ENCODE measurements at places on chromosomes 5 and 9.

GRCh38 chr5:159904874-159905273 is 11.4 kb upstream of the ADRA1B start:
- no peak for DNase-seq

DNA sequence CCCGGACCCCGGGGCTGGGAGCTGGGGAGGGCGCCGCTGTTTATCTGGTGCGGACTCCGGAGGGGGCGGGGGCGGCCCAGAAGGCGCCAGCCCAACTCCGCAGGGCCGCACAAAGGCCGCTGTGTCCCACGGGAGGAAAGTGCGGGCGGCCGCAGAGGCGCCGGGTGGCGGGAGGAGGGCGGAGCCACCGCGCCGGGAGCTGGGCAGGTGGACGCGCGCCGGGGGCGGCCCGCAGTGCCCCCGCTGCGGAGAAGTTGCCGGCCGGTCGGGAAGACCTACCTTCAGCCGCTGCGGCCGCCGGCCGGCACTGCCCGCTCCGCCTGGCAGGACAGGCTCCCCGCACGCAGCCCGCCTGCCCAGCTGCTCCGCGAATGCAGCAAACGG is 43.6 kb downstream of the NACC2 start:
- DNase-seq: peak; percentile 62

DNA sequence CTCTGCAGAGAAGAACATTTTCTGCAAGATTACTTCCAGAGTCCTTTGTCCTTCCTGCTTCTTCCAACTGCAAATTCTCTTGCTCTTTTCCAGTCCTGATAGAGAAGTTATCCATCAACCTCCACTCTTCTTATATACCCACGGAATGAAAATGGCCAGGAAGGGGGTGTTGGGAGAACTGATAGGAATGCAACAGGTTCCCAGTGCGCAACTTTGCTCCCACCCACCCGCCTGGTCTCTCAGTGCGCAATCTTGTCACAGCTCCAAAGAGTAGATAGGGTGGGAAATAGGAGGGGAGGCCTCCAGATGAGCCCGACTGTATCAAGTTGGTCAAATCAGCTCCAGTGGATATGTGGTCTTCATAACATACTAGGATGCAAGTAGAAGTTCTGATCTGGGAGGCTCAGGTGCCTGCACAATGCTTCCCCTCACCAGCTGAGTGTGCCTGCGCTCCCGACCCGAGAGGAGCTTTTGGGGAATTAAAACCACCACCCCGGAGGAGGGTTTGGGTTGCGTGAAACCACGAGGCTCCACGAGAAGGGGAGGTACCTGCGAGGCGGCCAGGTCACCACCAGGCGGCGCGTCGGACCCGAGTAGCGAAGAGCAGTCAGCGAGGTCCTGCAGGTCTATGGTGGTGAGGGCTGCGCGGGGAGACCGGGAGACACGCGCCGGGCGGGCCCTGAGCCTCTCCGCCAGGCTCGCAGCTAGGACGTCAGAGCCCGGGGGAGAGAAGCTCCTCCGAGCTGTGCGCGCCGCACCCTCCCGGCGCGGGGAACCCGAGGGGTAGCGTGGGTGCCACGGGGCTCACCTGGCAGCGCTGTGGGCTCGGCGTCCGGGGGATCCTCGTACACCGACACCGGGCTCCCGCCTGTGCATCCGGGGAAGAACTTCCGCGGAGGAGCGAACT is 835 bp downstream of the MCIDAS start:
- DNase-seq: no peak

- no peak for DNase-seq
Observed at GRCh38 chr9:127102176-127102575, 20.3 kb downstream of the ANGPTL2 start.

DNA sequence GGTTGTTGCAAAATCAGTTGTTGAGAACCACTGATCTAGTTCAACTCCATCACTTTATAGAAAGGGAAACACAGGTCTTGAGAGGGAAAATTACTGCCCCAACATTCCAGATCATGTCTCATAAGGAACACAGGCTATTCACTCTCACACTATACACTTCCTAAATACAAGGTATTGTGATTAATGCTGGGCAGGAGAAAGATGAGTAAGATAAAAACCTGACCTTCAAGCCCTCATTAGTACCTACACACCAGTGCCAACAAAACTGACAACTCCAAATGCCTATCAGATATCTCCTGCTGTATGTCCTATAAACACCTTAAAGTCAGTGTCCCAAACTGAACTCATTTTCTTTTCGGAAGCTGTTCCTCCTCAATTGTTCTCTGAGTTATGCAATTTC is 8.2 kb downstream of the GNE start:
- no peak for DNase-seq

DNA sequence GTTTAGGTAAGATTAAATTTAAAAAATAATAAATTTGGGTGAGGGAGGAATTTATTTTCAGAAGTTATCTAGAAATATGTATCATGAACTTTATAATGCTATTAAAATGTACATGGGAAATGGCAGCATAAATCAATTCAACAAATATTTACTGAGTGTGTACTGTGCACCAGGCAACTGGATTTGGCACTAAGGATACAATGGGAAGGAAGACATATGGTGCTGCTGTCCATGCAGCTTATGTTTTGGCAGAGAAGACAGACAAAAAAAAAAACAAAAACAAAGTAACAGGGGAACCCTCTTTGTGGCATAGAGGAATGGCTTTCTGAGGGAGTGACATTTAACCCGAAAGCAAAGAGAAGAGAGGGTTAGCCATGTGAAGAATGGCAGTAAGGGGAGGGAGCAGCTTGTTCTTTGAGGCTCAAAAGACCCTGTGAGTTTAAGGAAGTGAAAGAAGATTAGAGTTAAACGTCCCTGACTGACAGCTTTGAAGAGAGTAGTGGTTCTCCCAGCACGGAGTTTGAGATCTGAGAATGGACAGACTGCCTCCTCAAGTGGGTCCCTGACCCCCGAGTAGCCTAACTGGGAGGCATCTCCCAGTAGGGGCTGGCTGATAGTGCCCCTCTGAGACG is 23.9 kb downstream of the CNTRL start:
- no peak for DNase-seq

- no peak for DNase-seq
Observed at GRCh38 chr9:127717766-127718165, 1.9 kb downstream of the TTC16 start.

- DNase-seq: no peak
Observed at GRCh38 chr5:57862471-57862911, 379.9 kb upstream of the ACTBL2 start.

DNA sequence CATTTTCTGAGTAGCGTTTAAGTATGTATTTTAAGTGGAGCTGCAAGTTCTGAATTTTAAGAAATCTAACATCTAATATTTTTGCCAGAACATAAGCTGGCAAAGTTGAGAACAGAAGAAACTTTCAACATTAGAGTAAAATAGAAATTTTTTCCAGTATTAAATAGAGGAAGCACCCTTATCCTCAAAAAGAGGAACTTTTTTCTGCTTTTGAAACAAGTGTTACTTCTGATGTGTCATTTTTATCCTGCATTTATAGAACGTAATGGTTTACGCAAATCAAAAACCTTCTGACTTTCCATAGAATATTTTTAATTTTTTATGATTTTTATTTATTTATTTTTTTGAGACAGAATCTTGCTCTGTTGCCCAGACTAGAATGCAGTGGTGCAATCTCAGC is 21.8 kb downstream of the ZBED3 start:
- no peak for DNase-seq

DNA sequence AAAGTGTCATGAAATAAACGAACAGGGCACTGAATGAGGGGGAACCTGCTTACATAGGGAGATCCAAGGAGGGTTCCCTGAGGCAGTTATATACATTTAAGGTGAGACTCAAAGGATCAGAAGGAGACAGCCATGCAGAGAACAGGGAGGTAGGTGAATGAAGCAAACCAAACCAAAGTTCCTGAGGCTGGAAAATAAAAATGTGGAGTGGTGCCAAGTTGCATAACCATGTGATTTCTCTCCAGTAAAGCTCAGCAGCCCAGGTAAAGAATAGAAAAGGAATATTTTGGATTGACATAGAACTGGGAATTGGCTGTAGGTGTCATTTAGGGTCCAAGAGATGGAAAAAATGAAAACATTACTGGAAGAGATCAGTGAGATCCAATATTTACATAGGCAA is 110.7 kb downstream of the CAAP1 start:
- no peak for DNase-seq

DNA sequence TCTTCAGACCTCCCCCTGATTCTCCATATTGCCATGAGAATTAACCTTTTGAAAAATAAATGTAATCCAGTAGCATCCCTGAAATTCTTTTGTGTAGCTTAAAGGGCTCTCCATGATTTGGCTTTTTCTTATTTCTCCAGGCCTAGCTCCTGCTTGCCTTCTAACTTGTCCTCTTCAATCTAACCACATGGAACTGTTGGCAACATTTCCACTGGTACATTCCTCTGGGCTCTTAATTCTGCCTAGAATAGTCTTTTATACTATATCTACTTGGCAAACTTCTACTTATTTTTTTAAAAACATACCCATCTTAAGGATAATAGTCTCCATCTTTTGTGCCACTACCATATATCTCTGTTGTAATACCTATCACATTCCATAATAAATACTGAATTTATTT is 54.1 kb downstream of the GNG10 start:
- DNase-seq: no peak

DNA sequence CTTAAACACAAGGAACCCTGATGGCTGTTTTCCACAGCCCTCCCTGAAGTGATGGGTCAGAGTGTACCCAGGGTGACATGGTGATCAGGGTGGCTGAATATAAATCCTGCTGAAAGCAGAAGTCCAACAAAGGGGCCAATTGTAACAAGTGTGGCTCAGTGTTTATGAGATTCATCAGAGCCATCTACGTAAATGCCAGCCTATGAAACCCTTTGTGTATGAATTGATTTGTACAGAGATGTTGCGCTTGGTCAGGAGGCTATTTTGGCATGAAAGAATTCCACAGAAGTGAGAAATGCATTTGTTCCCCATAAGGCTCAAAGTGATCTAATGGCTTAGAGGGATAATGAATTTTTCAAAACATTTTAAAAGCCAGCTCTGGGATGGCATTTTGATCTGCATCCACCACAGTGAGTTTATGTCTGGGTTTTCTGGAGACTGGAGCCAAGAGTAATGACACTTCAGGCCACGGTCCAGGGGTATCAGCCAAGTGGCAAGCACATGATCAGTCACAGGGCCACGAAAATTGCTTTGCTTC is 12.4 kb downstream of the PRUNE2 start:
- peak; percentile 42 for DNase-seq

GRCh38 chr9:94079236-94079635 is 5.0 kb upstream of the PTPDC1 start:
- DNase-seq: no peak

DNA sequence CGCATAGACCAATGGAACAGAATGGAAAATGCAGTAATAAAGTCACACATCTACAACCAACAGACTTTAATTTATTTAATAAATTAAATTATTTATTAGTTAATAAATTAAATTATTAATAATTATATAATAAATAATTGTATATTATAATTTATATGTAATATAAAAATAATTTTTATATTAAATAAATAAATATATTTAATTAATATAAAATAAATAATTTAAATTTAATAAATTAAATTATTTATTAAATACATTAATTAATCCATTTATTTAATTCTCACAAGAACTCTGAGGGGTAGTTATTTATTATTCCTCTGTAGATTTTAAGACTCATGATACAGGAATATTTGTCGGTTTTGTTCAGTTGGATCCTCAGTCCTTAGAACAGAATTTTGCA is 176.1 kb upstream of the ADAMTS19 start:
- DNase-seq: no peak

GRCh38 chr9:93677641-93678136 is 101.3 kb downstream of the PHF2 start:
- peak; percentile 46 for DNase-seq

DNA sequence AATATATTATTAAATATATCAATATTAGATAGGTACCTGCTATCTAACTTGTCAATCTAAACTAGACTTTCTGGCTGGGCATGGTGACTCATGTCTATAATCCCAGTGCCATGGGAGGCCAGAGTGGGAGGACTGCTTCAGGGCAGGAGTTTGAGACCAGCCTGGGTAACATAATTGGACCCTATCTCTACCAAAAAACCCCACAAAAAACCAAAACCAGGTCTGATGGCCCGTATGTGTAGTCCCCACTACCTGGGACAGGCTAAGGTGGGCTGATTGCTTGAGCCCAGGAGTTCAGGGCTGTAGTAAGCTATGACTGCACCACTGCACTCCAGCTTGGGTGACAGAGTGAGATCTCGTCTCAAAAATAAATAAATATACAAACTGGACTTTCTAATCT is 55.0 kb downstream of the PJA2 start:
- DNase-seq: no peak

GRCh38 chr5:151221574-151221973 is 2.3 kb downstream of the CCDC69 start:
- no peak for DNase-seq

GRCh38 chr5:122810405-122810804 is 35.0 kb upstream of the SNX24 start:
- no peak for DNase-seq

DNA sequence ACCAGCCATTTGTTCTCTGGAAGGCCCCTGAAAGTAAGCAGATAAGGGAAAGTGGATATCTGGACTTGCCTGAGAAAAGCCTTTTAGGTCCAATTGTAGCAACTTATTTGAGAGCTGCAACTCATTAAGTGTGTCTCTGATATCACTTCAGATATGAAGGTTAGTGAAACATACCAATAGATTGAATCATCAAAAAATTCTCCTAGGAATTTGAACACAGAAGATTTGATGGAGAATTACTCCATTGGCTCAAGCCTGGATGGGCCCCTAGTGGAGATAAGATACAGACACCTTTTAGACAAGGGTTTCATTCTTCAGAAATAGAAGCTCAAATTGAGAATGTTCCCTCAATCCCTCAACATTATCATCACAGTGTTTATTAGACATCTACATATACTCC is 356.7 kb downstream of the NDUFS4 start:
- no peak for DNase-seq

GRCh38 chr9:17810728-17811571 is 232.1 kb downstream of the SH3GL2 start:
- DNase-seq: peak; percentile 51

GRCh38 chr5:138523406-138523805 is 19.6 kb downstream of the ETF1 start:
- no peak for DNase-seq

DNA sequence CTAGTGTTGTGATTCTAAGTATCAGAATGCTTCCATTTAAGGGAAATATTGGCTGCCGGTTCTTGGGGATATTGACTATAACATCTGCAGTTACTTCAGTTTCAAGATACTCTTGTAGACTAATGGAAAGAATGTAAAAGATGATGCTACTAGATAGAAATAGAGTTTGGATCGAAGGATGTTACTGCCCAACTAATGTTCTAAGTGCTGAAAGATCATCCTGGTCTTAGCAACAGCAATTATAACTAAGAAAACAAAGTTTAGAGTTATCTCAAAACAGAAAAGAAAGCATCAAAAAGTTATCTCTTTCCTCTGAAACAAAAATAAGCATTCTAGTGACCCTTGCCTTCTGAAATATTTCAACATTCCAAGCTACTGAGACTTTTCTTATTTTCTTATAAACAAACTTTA is 49.9 kb downstream of the ITGA1 start:
- DNase-seq: no peak
